ENCODE measurements at places on chromosomes 12 and 14.

DNA sequence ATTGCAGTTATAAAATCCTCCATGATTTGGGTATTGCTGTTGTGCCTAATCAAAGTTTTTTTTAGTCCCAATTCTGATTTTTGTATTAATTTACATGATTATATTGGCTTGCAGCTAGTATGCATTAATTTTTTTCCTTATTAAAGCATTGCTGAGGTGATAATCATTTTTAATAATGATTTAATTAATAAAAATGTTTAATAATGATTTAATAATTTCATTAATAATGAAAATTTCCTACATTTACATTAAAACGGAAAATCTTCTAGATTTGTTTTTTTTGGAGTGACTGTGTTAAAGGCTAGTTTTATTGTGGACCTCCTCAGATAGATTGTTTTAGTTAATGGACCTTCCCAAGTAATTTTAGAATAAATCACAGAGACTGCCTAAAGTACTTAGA is 79.6 kb downstream of the CCDC91 start:
- no peak for DNase-seq

- no peak for DNase-seq
These were observed 20.6 kb upstream of the CPM start for GRCh38 chr12:68953536-68953935.

DNA sequence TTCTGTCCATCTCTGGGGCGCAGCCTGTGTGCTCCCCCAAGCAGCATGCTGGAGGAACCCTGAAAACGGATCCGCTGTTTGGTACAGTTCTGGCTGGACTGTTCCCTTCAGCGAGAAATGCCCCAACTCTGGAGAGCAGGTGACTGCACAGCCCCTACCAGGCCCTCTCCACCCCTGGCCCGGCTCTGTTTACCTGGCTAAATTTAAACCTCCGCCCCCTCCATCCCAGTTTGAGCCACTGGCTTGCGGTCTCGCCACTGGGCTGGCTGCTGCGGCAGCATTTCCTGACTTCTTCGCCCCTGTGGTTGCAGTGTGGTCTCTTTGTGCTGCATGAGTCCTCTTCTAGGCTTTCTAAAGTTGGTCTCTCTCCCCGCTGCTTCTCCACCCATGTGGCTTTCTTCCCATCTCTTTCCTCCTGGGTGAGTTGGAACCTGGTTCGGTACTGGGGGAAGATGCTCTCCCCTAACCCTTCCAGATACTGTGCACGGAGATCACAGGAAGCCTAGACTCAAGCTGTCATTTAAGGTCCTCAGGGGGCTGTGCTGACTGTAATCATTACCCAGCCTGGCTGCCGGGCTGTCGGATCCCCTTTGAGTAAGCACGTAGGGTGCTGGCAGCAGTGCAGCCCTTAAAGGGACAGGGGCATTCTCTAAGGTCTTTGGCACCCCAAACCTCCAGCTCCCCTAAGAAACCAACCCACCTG is 60.6 kb downstream of the FBXL14 start:
- DNase-seq, result no peak

DNA sequence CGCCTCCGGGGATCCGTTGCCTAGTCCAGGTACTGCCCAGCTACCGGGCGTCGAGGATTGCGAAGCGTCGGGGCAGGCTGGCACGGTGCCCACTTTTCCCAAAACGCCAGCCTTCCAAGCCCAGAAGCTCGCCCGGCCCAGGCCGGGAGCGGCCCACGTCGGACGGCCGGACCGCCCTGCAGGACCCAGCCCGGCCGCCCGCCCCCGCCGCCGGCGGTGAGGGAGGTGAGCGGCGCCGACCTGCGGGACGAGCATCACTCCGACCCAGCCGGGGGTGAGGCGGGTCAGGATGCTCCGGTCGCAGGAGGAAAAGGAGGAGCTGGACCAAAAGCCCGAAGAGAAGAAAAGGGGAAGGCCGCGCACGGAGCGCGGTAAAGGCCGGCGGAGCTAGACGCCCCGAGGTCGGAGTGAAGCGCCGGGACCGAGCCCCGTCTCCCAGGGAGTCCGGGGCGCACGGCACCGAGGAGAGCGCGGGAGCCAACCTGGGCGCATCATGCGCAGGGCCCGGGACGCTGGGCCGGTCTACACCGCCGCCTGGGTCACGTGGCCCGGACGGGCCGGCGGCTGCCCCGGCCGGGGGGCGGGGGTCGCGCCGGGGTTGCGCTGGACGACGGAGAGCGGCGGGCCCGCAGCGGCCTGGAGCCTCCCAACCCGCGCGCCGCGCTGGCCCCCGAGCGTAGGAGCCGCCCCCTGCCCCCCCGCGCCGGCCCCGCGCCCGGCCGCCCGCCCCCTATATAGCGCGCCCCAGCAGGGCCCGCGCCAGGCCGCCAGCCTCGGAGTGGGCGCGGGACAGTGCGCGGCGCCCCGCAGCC is at the start of gene AQP5:
AQP5 (plus strand) TSS at position 762 of the 812 bp plus-strand sequence. CDS start 146 bp downstream, outside the sequence.
- DNase-seq, result no peak

DNA sequence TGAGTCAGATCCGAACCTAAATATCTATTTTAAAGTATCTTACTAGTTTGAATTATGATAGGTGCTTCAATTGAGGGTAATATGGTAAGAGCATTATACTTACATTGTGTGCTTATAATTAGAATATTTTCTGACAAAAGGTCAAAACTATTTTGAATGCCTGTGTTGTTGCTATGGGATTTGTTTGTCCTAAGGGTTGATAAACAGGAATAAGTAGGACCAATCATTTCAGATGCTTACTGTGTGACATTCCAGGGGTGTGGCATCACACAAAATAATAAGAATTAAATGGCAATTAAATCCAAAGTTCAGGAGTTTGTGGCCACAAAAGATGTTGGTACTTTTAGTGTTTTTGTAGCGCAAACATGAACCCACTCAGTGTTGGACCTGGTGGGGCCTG is 256.2 kb upstream of the DDHD1 start:
- DNase-seq, result no peak

GRCh38 chr14:57268161-57269069 is at the start of the genes AP5M1 and EXOC5:
AP5M1 (plus strand) TSS chr14:57268971; CDS start chr14:57269315, 344 bp downstream.
EXOC5 (minus strand) TSS chr14:57268905; CDS start chr14:57268648, 257 bp downstream.
- peak; percentile 12 for DNase-seq

GRCh38 chr12:581321-581720 is 81.9 kb downstream of the NINJ2 start:
- no peak for DNase-seq

DNA sequence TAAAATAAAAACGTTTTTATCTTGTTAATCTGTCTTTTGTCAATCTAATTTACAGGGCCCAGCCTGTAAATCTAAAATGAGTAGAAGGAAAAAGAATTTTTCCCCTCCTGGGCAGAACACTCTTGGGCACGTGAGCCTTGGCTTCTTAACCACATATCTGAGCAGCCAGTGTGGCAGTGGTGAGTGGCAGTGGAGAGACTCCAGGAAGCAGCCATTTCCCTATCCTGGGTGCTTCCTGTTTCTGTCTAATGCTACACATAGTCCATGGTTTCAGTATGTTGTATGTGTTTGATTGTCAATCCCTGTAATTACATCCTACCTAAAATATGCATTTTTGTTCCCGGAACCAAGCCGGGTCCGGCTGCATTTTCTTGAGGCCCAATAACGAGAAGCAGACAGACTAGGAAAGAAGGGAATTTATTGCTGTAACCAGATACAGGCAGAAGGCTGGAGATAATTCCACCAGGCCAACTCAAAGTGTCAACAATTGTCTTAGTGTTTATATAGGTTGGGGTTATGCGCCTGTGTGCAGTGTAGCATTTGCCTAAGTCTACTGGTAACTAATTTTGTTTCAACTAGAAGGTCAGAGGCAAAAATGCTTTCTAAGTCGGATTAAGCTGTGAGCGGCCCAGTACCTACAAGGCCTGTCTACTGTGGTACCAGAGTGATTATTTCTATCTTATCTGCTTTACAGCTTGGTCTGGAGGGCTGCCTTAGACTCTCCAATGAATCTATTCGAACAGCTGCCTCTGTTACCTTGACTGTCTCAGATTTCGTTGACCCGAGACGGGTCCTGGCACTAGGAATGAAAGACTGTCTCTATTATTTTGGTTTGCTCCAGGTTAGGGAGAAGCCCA is 82.4 kb upstream of the RESF1 start:
- no peak for DNase-seq

- no peak for DNase-seq
These were observed 557.0 kb downstream of the SLC6A15 start for GRCh38 chr12:84355561-84355960.

DNA sequence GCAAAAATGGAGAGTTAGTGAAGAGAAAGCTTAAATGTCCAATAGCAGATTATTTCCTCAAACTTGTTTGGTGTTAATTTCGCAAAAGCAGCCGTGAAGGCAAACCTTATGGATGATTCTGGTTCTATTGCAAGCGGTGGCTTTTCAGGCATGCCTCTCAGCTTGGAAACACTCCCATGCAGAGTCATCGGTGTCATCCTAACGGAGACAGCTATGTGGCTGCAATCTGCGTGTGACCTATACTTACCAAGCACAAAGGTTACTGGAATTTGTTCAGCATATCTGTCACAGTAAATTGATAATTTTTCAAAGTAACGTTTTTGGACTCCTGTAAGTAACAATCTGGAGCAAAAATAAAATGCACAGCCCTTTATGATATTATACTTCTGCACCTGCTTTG is 5.0 kb downstream of the BEST3 start:
- no peak for DNase-seq

DNA sequence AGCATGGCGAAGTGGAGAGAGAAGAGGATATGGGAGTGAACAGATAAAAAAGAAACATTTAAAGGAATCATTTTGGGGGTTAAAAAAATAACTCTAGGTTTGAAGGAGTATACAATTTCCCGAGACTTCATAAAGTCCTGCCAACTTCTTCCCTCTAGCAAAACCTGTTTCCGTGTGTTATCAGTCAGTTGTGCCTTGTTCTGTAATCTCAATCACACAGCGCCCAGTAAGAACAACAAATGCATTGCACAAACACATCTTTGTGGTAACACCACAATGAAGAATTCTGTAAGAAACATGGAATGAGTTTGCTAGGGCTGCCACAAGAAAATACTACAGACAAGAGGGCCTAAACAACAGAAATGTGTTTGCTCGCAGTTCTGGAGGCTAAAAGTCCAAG is 144.7 kb upstream of the FUT8 start:
- no peak for DNase-seq

GRCh38 chr12:71019282-71019831 is 98.8 kb upstream of the PTPRR start:
- no peak for DNase-seq
